ENCODE measurements at places on chromosomes 2 and 18. TPM values are rescaled to one million over a fixed set of nuclear protein-coding genes. Genes with fewer than 3 reads are reported as not detected.

- no peak for DNase-seq
These were observed 834.5 kb upstream of the ID2 start for GRCh38 chr2:7847321-7847720.

Gene CENPA
- polyA plus RNA-seq = 0.53 TPM

DNA sequence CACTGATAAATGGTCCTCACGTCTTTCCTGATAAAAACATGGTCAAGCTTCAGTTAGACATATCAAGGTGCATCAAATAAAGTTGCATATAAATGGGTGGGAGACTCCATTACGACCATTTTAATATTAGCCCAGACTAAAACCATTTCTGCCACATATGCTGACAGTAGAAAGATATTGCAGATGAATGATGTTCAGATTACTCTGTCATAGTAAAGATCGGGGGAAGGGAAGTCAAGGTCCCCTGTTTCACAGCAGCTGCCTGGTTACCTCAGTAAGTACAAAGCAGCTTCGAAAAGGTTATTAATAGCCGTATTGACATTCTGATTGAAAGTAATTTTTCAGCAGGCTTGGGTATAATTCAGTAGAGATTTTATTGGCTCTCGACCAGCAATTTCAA lies 927.7 kb upstream of the CDH2 start:
- DNase-seq = no peak

DNA sequence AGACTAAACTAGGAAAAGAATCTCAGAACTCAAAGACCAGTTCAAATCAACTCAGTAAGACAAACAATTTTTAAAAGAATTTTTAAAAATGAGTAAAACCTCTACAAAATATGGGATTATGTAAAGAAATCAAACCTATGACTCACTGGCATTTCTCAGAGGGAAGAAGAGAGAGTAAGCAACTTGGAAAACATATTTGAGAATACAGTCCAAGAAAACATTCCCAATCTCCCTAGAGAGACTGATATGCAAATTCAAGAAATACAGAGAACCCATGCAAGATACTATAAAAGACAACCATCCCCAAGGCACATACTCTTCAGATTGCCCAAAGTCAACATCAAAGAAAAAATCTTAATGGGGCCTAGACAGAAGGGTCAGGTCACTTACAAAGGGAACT lies 162.7 kb downstream of the WDPCP start:
- DNase-seq = no peak

GRCh38 chr2:237763812-237764211 lies 34.8 kb upstream of the RBM44 start:
- no peak for DNase-seq

Gene COL6A3
- polyA plus RNA-seq = 412 TPM

DNA sequence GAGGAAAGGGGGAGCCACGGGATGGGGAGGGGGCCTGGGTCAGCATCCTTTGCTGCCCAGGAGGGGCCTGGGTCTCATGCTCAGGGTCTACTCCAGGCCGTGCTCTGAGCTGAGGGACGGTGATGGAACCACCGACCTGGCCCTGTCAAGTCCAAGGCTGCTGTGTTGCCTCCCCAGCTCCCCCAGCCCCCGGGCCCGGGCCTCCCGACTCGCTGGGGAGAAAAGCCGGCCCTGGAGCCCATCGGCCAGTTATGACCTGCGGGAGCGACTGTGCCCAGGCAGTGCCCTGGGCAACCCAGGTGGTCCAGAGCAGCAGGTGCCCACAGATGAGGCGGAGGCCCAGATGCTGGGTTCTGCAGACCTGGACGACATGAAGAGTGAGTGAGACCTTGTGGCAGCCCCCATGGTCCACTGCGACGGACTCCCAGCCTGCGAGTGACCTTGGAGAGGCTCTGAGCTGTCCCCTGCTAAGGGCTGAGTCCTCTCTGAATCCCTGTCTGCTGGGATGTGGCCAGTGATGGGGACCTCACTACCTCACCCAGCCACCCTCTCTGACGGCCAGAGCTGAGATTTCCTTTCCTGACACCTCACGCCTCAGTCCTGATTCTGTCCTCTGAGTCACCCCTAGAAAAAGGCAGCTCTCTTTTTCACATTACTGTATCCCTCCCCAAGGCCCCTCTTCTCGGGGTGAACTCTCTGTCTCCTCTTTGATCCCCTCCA lies 2.7 kb downstream of the SLC4A3 start:
- DNase-seq = no peak

Gene CRACDL
- polyA plus RNA-seq = 6.2 TPM

GRCh38 chr2:15302154-15302553 lies 259.0 kb downstream of the NBAS start:
- no peak for DNase-seq

Gene GAD1
- 0.43 TPM for polyA plus RNA-seq

GRCh38 chr2:239386872-239387445 lies 13.9 kb downstream of the HDAC4 start:
- no peak for DNase-seq

DNA sequence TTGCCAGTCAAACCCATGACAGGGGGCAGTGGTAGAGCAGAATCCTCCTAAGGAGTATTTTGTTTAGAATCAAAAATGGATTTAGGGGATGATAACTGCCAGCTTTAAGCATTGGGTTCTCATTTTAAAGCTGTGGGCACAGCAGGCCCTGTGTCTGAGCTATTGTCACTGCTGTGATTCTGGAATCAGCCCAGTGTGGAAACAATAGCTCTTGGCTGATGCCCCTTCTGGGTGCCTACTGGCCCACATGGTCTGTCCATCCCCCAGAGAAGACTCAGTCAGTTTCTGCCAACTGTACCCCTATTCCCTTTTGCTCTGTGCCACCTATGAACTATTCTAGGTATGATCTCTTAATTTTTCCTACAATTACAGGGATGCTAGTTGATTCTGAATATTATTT lies 91.7 kb upstream of the LRRTM1 start:
- no peak for DNase-seq

DNA sequence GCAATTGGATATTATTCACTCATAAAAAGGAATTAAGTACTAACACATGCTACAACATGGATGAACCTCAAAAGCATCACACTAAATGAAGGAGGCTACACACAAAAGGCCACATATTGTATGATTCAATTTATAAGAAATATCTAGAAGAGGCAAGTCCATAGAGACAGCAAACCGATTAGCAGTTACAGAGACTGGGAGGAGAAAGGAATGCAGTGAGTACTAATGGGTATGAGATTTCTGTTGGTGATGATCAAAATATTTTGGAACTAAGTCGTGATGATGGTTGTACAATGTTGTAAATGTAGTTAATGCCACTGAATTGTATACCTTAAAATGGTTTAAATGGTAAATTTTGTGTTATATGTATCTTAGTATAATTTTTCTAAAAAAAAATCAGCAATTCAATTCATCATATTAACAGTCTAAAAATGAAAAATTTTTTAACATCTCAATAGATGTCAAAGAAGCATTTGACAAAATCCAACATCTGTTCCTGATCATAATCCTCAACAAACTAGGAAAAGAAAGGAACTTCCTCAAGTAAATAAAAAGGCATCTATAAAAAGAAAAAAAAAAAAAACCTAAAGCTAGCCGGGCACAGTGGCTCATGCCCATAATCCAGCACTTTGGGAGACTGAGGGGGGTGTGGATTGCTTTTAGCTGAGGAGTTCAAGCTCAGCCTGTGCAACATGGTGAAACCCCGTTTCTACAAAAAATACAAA lies 98.1 kb downstream of the TGIF1 start:
- DNase-seq = no peak

DNA sequence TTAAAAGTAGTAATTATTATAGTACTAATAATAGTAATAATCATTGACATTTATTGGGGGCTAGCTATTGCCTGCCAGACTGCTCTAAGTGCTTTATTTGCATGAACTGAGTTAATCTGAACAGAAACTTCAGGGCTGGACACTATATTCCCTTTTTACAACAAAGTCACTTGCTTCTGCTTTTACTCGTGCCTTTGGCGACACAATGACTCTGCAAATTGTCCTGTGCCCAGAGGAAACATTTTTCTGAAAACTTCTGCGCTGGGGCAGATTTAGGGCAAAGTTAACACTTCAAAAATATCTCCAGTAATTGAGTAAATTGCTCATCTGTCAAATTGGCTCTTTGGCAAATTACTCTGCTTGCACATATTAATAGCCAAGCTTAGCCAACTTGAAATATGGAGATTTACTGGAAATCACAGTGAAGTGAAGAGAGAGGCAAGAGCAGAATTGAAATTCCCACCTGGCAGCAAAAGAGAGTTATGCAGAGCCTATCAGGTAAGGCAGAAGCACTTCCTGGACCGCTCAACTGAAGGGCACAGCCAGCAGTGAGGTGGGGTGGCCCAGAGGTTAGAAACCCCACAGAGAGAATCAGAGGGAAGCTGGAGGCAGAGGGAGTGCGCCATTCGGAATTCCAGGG lies 36.3 kb downstream of the BMP10 start:
- no peak for DNase-seq

Gene SERPINB10
- polyA plus RNA-seq = not detected

Gene VIT
- polyA plus RNA-seq = 47.4 TPM

Gene TUBA4B
- not detected for polyA plus RNA-seq

Gene DCDC2C
- polyA plus RNA-seq = 0.09 TPM

Gene ASNSD1
- polyA plus RNA-seq = 34.1 TPM

DNA sequence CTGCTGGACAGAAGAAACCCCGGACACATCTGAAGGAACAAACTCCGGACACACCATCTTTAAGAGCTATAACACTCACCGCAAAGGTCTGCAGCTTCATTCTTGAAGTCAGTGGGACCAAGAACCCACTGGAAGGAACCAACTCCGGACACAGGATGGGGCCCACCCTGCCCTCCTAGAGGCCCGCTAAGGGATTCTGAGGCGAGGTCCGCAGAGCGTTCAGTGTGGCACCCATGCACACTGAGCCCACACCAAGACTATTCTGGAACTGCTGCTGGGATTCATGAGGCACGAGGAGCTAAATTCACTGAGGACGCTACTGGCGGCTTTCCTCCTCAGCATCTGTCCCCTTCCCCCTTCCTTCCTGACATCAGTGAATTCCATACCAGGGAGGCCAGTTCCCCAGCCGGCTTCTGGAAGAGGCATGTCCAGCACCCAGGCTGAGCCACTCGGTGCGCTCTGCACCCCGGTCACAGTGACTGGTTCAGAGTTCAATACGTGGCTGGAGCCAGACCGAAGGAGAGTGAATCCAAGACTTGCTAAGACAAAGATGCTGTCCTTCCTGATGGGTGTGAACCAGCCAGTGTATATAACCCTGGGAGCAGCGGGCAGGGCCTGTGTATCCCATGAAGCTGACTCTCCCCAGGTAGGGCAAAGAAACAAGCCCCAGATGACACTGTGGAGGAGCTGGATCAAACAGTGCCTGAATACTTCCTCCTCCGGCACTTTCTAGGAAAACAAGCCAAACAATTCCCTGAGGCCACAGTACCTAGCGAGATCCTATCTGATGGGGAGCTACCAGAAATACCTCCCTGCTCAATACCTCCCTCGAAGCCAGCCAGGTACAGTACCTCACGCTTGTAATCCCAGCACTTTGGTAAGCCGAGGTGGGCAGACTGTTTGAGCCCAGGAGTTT lies 11.1 kb downstream of the HDAC4 start:
- DNase-seq = no peak

DNA sequence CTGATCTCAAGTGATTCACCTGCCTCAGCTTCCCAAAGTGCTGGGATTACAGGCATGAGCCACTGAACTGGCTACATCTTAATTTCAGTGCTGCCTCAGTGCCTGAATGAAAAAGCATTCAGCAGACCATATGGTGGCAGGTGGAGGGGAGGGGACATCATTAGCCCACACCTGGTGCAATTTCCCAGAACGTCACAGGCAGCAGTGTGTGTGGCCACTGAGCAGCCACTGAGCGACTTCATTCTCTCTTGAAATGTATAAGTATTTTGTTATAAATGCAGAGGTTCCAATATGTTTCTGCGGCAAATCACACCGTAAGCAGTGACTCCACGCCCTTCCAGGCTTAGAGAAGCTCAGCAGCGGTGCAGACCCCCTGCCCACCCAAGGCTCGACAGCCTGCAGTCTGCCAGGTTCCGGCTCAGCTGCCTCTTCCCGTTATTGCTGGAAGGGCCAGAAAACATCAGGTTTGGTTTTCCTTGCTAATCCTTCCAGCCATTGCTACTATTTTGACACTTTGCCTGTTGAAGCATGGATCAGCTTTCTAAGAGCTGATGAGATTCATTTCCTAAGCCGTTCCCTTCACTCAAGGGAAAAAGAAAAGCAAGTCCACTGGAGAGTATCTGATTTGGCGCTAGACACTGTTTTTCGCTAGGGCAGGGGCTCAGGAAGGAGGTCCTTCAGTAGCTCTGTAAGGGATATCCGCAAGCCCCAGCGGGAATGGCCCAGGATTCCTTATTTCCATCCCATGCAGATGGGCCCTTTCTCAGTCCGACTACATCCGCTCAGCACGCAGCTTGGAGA lies 250.7 kb downstream of the VAPA start:
- DNase-seq = no peak

GRCh38 chr2:130828461-130828860 lies 8.3 kb upstream of the ARHGEF4 start:
- DNase-seq = no peak

DNA sequence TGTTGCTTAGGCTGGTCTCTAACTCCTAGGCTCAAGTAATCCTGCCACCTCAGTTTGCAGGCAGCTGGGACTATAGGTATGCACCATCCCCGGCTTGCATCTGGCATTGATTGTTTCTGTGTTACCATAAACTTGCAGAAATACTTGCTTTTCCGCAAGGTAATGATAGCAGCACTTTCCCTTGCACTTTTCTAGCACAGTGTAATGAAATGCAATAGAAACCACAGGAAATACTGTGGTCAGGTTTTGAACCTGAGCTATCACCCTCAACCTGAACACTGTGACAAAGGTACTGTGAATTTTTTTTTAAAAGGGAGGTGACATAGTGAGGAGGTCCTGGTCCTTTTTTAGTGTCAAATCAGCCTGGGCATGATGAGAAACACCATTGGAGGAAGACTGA lies 38.3 kb downstream of the DHRS9 start:
- DNase-seq = no peak

DNA sequence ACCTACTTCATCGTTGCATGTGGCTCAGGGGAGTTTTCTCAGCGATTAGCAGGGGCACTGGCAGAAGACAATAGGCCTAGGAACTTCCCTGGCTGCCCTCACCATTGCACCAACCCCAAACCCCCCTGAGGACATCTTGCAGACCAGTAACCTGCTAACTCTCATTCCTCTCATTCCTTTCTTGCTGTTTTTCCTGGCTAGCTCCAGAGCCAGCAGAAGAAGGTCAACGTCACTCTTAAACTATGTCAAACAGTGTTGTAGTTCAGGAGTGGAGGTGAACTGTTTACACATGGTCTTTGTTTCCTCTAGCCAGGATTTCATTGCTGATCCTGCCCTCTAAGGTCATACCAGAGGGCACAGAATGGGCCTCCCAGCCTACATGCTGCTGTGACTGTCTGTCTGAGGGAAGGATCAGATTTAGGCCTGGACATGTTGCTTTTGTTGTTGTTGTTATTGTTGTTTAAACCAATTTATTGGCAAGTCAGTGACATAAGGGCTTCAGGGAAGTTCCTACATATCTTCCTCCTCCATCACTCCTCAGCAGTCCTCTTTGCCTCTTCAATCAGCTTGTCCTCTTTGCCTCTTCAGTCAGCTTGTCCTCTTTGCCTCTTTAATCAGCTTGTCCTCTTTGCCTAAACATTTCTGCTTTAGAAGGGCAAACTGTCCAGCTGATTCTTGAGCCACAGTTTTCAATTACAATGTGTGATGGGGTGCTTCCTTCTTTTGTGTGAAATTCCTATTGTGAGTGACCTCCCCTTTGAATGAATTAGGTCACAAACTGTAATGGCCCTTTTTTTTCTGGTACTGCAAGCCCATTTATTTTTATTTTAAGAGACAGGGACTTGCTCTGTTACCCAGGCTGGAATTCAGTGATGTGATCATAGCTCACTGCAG lies 471.9 kb upstream of the TNP1 start:
- DNase-seq = no peak

GRCh38 chr2:158297120-158297519 lies 159.4 kb downstream of the CCDC148 start:
- DNase-seq = no peak

Gene CCDC150
- polyA plus RNA-seq = 0.43 TPM

- DNase-seq = peak; percentile 47
These were observed at the start of gene DOK6 for GRCh38 chr18:69400253-69400975. TSS of gene DOK6 (plus strand) at chr18:69400888.

Data from urinary bladder (tissue), 4 donors.